Lower lobe of right lung (tissue), 2 donors: ENCODE measurements at places on chromosomes 3 and 15.

GRCh38 chr3:69309814-69310213 is 76.1 kb downstream of the FRMD4B start:
- DNase-seq, result no peak

DNA sequence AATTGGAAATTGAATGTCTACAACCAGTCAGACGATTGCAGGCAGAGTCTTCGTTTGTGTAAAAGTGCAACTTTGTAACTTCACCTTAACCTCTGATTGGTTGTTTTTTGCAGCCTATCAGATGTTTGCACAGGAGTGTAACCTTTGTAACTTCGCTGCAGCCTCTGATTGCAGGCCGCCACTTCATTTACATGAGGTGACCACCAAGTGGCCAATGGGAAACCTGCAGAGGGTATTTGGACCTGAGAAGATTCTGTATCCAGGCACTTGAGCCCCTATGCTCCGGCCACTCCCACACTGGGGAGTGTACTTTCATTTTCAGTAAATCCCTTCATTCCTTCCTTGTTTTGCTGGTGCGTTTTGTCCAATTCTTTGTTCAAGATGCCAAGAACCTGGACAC is 68.1 kb upstream of the PFN2 start:
- no peak for DNase-seq

DNA sequence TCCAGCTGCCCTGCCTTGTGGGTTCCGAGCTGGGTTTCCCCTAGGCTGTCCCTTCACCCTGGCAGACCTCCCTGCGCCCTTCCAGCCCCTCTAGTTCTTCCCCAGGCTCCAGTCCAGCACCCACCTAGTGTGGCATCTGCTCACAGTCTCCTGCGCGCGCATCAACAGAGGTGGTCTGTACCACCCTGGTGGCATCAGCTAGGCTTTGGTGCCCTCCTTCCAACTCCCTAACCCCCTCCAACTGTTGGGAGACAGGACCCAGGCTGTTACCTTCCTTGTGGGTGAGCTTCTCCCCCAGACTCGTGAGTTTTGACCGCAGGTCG is 8.0 kb downstream of the CALML4 start:
- no peak for DNase-seq

DNA sequence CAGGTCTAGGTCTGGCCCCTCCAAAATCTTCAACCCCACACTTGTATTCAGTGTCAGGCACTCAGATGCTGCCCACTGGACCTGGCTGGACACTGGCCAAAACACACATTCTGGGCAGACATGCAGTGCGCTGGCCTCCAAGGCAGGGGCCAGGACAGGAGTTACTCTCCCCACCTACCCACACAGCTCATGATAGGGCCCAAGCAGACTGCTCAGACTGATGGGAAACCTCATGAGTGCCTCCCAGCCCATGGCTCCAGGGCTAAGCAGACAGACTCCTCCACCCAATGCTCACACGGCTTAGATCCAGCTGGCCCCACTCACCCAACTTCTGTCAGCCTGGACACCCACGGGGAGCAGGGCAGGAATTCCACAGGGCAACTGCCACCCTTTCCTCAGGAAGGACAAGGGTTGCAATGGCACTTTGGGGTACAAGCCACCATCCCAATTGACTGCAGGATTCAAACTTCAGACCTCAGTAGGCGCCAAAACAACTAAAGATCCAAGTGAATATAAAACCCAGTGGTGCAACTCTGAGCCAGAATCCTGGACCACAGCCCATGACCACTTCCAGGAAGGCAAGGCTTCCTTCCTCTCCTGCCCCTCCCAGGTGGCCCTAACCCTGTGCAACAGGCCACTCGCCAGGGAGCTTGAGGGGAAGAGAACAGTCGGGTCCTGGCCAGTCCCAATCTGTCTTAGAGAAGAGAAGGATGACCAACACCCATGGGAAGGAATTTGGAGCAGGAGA is 1.4 kb downstream of the LTF start:
- no peak for DNase-seq

GRCh38 chr3:149463921-149464320 is 10.6 kb upstream of the TM4SF4 start:
- DNase-seq, result no peak

DNA sequence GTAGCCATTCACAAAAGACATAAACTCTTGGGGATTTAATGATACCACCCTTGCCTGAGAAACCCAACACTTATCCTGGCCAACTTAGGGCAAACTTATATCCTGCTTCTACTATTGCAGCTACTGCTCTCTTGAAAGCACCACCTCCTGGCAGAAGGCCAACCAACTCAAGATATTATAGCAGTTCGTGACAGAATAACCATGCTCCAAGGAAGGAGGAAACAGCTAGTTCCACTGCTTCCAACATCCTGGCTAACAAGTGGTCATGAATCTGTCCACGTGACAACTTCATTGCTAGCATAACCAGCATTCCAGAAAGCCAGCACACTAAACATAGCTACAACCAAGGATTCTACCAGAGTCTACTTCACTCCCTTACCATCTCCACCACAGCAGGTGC is 1037.5 kb downstream of the TBL1XR1 start:
- no peak for DNase-seq

DNA sequence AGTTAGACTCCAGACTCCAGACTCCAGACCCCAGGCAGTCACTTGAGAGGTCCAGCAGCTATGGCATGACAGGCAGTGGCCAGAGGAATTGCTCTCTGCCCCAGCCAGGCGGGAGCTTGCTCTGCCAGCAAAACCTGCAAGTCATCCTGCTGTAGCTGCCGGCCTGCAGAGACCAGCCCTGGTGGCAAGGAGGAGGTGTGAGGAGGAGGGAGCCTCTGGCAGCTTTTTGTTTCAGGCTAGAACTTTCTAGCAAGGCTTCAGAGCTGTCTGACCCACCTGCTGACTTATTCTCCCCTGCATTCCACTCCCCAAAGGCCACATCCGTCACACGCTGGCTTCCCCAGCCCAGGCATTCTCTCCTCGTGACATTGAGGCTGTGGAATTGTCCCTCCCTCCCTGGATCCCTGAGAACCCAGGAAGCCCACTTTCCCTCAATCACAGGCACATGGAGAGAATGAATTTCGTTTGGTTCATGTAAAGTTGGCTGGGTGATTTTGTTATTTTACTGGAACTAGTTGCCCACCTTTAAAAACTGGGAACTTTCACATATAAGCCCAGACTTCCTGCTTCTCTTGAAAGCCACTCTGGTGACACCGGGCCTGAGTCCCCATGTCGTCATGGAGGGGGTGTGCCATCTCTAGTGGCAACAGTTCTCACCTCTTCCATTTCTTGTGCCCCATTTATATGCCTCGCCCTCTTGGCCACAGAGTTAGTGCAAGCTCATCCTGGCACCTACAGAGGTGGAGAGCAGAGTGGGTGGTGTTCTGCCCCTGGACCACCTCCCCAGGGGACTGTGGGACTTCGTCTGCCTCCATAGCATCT is 82.7 kb downstream of the ABHD5 start:
- DNase-seq, result peak; percentile 64

- no peak for DNase-seq
Observed at GRCh38 chr3:152283492-152284381, 15.0 kb downstream of the MBNL1 start.

DNA sequence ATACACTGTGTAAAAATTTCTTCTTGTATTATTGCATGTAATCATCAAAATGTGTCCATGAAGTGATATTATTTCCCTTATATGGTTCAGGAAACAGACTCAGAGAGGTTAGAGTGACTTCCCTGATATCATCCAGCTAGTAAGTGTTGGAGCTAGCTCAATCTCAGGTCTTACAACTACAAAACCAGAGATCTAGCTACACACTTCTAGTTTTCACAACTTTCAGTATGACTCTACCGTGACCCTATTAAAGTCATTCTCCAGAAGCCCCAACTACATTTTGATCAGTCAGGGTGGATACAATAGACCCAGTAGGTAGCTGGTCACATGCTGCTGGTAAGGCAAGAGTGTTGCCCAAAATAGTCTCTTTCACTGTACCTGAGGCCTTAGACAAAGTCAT is 165.3 kb downstream of the GOLIM4 start:
- DNase-seq, result no peak

DNA sequence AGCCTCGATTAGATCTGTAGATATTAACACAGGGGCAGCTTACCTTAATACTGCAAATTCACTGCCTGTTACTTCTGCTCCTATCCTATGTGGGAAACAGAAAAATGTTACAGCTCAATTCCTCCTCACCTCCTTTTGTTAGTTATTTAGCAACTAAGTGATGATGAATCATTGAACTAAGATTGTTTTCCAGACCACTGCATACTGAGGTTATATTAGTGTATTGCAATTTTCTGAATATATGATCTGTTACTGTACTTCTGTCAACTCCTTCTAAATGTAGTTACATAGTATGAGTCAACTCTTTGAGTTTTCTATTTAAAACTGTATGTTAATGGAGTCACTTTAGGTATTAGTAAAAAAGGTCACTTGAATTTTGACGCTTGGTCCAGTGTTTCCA is 331.5 kb upstream of the SLCO3A1 start:
- DNase-seq, result no peak

GRCh38 chr15:92290359-92290992 is 103.2 kb upstream of the ST8SIA2 start:
- DNase-seq, result no peak

- DNase-seq, result no peak
Observed at GRCh38 chr3:99313485-99313884, 324.9 kb upstream of the COL8A1 start.

- no peak for DNase-seq
Observed at GRCh38 chr15:100134089-100134583, 207.6 kb downstream of the ADAMTS17 start.

DNA sequence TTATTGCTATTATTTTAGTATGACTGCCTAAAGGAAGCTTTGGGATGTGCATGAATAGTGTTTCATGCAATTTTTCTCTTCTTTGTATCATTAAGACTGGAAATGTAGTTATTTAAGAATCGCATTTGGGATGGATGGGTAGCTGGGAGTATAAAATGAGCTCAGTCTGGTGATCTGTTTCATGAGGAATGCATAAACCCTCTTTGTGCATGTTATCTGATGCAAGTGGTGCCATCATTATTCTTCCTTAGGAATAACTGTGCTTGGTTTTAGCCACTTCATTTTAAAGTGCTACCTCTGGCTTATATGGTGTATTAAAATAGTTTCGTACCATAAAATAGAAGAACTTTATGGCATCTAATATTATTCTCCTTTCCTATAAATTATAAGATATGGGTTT is 535.6 kb downstream of the GRM7 start:
- DNase-seq, result no peak

DNA sequence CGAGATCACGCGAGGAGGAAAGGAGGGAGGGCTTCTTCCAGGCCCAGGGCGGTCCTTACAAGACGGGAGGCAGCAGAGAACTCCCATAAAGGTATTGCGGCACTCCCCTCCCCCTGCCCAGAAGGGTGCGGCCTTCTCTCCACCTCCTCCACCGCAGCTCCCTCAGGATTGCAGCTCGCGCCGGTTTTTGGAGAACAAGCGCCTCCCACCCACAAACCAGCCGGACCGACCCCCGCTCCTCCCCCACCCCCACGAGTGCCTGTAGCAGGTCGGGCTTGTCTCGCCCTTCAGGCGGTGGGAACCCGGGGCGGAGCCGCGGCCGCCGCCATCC is 1.1 kb upstream of the SETD5 start:
- peak; percentile 94 for DNase-seq

DNA sequence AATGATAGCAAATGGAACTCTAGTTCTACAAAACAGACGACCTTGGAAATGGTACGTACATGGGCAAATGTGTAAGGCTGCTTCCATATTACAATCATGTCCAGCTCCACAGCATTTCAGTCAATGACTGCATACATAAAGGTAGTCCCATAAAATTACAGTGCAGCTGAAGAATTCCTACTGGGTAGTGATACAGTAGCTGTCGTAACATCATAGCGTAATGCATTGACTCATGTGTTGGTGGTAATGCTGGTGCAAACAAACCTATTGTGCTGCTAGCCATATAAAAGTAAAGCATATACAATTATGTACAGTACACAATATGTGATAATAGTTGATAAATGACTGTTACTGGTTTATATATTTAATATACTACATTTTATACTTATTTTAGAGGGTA is 18.5 kb downstream of the TTC23 start:
- no peak for DNase-seq

DNA sequence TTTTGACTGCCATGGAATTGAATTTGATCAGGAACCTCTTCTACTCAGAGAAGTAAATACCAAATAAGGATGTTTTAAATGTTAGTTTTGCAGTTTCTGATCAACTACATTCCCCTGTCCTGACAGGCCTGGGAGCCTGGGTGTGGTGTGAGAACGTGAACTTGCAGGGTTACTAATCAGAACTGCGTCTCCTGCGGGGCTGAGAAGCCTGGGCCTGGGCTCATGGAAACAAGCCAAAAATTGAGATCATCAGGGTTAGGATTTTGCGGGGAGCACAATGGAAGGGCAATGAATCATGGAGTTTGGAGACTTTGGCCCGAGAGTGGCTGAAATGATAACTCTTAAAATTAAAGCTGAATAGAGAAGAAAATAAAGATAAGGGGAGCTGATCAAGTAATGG is 47.8 kb upstream of the C3orf70 start:
- DNase-seq, result no peak

GRCh38 chr3:56825567-56826438 is 24.1 kb upstream of the ARHGEF3 start:
- no peak for DNase-seq

DNA sequence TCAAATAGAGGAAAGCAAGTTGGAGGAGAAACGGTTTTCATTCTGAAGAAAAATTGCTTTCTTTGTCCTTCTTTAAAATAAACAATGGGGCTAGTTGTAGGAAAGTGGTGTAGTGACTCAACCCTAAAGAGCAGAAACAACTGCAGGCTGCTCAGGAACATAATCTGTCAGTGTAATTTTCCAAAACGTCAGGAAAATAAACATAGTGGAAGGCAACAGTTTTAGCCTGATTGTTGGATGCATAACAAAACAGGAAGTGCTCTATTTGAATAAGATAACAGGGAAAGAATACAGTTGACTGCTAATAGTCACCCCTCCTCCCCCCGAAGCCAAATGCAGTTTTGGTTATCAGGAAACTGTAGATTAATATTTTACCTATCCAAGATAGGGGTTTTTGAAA is 167.6 kb downstream of the ECT2 start:
- no peak for DNase-seq

GRCh38 chr3:52004163-52004787 is 8.6 kb upstream of the RPL29 start:
- DNase-seq, result no peak

- DNase-seq, result no peak
Observed at GRCh38 chr3:128281056-128281455, 127.8 kb downstream of the EEFSEC start.

DNA sequence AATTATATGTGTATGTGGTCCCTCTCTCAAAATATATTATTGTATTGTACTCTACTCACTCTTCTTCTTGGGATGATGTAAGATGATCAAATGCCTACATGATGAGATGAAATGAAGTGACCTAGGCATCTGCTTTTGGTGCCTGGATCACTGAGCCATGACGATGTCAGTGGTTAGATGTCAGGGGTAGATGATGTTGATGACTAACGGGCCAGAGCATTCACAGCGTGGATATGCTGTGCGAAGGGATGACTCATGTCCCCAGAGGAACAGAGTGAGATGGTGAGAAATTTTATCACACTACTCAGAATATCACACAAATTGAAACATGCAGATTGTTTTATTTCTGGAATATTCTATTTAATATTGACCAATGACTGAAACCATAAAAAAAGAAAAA is 233.9 kb upstream of the CADM2 start:
- DNase-seq, result no peak

- no peak for DNase-seq
Observed at GRCh38 chr3:140265302-140265701, 330.3 kb downstream of the CLSTN2 start.

GRCh38 chr15:89335298-89336041 is 846 bp upstream of the POLG start:
- no peak for DNase-seq

- no peak for DNase-seq
Observed at GRCh38 chr15:89104172-89104564, 15.9 kb downstream of the ABHD2 start.

- DNase-seq, result no peak
Observed at GRCh38 chr3:57958642-57959422, 49.4 kb upstream of the FLNB start.
